ENCODE measurements at places on chromosomes 12 and 14. TPM values are rescaled to one million over a fixed set of nuclear protein-coding genes. Genes with fewer than 3 reads are reported as not detected.

- H3K27ac ChIP-seq: no peak overlapping the region
- H3K27me3 ChIP-seq: no peaks in the 10 kb centered on the region
- H3K4me1 ChIP-seq: no peaks in the 10 kb centered on the region
- H3K36me3 ChIP-seq: peaks cover 4% of the 10 kb centered on the region
- no peak for DNase-seq
These were observed 29.7 kb downstream of the CHGA start for GRCh38 chr14:92952481-92953298.

GRCh38 chr12:48004053-48004941 lies at the start of gene COL2A1:
COL2A1 (minus strand) TSS chr12:48004476; CDS start chr12:48004321, 155 bp downstream.
- peak; percentile 61 for DNase-seq
- H3K27me3 ChIP-seq: peaks cover 42% of the 10 kb centered on the region
- no peaks in the 10 kb centered on the region for H3K36me3 ChIP-seq
- peak within 1 kb of the TSS; percentile 46 for H3K4me3 ChIP-seq
- H3K27ac ChIP-seq: no peak within 1 kb of the TSS

- no peaks in the 10 kb centered on the region for H3K36me3 ChIP-seq
- H3K4me1 ChIP-seq: no peaks in the 10 kb centered on the region
- no peaks in the 10 kb centered on the region for H3K27me3 ChIP-seq
- H3K27ac ChIP-seq: no peak overlapping the region
These were observed 10.0 kb downstream of the BBOF1 start for GRCh38 chr14:74029136-74029535.

The ADCY6 gene
- 20.8 TPM for polyA plus RNA-seq

GRCh38 chr14:32370714-32371113 lies 41.6 kb downstream of the AKAP6 start:
- H3K27me3 ChIP-seq: no peaks in the 10 kb centered on the region
- H3K27ac ChIP-seq: no peak overlapping the region
- H3K4me3 ChIP-seq: no peak overlapping the region
- DNase-seq: no peak
- H3K4me1 ChIP-seq: peaks cover 11% of the 10 kb centered on the region
- no peaks in the 10 kb centered on the region for H3K36me3 ChIP-seq

GRCh38 chr12:113347892-113348291 lies 10.5 kb upstream of the PLBD2 start:
- no peaks in the 10 kb centered on the region for H3K27me3 ChIP-seq
- no peak overlapping the region for H3K27ac ChIP-seq
- peak; percentile 50 for DNase-seq
- H3K4me1 ChIP-seq: peaks cover 10% of the 10 kb centered on the region
- H3K4me3 ChIP-seq: no peak overlapping the region

DNA sequence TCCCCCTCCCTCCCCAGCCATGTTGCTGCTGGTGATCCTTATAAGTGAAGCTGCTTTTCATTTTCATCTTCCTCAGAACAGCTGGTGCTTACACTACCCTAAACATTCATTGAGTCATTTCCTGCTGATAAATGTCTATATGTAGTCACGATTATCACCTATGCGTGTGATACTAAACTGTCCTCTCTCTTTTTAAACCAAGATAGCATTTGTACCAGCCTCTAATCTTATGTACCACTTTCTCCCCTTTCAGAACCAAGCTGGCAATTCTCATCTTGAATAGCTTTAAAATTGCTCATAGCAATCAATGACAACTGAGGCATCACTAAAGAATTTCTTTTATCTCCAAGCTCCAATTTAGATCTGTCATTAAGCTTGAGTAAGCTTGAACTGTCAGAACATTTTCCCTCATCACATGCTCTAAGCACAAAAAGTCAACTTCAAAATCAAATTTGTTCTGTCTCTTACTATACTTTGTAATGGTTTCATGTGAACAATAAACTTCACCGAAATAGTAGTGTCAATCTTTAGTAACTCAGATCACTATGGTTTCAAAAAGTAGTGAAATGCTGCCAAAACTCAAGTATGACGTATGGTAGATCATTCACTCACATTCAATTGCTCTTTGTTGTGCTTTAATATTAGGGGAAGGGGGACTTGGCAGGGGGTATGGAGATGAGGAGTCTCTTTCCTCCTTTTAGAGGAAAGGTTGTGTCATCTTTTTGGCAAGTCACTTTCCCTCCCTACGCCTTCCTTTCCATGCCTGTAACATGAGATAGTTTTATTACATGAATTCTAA lies 178.1 kb upstream of the NOVA1 start:
- no peak for DNase-seq
- no peaks in the 10 kb centered on the region for H3K36me3 ChIP-seq
- H3K27me3 ChIP-seq: no peaks in the 10 kb centered on the region
- no peak overlapping the region for H3K27ac ChIP-seq

The TBX5 gene
- polyA plus RNA-seq: 0.07 TPM

The TMEM132D gene
- polyA plus RNA-seq: 0.18 TPM

The SERPINA3 gene
- 10.6 TPM for polyA plus RNA-seq

- no peaks in the 10 kb centered on the region for H3K27me3 ChIP-seq
- DNase-seq: no peak
- no peak overlapping the region for H3K4me3 ChIP-seq
- H3K36me3 ChIP-seq: no peaks in the 10 kb centered on the region
These were observed 149.1 kb upstream of the RGS6 start for GRCh38 chr14:71783088-71783487.

The CCDC38 gene
- 0.92 TPM for polyA plus RNA-seq

The SLC6A15 gene
- 0.16 TPM for polyA plus RNA-seq

The RASSF9 gene
- polyA plus RNA-seq: 1.1 TPM

The TAS2R50 gene
- not detected for polyA plus RNA-seq

DNA sequence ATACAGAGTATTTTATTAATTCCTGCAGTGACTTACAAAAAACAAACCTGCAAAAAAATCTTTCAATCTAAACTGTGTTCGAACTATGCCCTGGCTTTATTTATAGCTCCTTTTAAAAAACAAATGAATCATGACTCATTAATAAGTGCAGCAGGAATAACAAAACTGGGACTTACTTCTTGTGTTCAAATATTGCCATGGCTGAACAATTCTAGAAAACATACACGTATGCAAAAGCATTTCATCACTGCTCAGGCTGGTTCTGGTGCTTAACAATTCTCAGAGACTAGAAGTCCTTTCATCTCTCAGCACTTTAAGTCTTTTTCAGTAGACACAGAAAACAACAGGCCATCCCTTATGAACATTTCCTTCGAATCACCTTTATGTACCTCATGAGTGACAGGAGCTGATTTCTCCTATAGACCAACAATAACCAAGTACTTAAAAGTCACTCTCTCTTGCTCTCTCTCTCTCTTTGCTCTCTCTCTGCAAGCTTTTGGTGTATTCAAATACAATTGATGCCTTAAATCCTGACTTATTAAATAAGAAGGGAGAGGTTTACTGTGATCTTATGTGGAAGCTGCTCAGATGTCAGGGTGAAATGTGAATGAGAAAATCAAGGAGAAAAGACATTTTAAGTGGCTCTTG lies 268.8 kb downstream of the TTC8 start:
- no peaks in the 10 kb centered on the region for H3K36me3 ChIP-seq
- DNase-seq: no peak
- H3K27ac ChIP-seq: no peak overlapping the region
- H3K4me1 ChIP-seq: no peaks in the 10 kb centered on the region
- no peak overlapping the region for H3K4me3 ChIP-seq

The PROX2 gene
- polyA plus RNA-seq: not detected

DNA sequence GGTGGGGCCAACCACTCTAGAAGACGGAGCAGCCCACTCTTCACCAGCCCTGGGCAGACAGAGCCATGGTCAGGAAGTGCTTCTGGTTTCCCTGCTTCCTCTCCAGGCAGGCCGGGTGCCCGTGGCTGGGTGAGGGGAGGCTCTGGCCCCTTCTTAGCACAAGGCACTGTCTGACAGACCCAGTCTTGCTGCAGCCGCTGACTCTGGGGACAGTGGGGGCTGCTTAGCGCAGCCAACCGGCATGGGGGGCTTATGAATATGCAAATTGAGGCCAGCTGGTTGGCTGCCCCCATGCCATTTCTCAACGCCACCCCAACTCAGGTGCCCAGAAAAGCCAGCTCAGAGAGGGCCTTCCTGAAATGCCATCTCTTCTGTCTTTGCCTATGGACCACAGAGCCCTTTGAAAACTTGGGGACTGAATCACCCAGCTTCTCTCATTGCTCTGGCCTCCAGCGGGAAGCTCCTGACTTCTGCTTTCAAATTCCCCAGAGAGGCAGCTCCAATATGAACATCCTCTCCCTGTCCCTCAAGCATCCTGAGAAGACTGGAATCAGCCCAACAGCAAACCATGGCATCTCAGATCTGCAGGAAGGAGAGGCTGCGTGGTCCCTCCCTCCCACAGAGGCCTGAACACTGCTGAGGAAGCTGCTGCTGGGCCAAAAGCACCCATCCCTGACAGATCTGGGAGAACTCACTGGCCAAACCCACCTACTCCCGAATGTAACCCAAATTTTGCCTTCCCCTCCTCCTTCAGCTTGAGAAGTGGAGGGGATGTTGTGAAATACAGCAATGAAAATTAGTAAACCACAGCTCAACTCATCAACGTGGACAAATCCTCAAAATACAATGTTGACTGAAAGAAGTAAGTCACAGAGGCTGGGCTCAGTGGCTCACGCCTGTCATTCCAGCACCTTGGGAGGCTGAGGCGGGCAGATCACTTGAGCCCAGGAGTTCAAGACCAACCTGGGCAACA lies at the start of gene PROX2:
PROX2 (minus strand) TSS at position 205 of the 973 bp plus-strand sequence. CDS start 12,311 bp downstream, outside the sequence.
- H3K4me1 ChIP-seq: peaks cover 5% of the 10 kb centered on the region
- H3K4me3 ChIP-seq: no peak within 1 kb of the TSS
- no peaks in the 10 kb centered on the region for H3K36me3 ChIP-seq
- no peak within 1 kb of the TSS for H3K27ac ChIP-seq

The KITLG gene
- 2.7 TPM for polyA plus RNA-seq

The IL22 gene
- polyA plus RNA-seq: not detected

- H3K36me3 ChIP-seq: no peaks in the 10 kb centered on the region
- H3K4me1 ChIP-seq: peaks cover 47% of the 10 kb centered on the region
- DNase-seq: no peak
These were observed 13.2 kb downstream of the GNS start for GRCh38 chr12:64745980-64746379.

- DNase-seq: no peak
- H3K27ac ChIP-seq: no peak overlapping the region
These were observed 33.3 kb downstream of the CFAP54 start for GRCh38 chr12:96522690-96523089.

- DNase-seq: no peak
- H3K36me3 ChIP-seq: no peaks in the 10 kb centered on the region
- H3K27me3 ChIP-seq: no peaks in the 10 kb centered on the region
- no peak overlapping the region for H3K4me3 ChIP-seq
These were observed 11.7 kb upstream of the RNASE10 start for GRCh38 chr14:20493634-20494033.

GRCh38 chr14:61218157-61218556 lies 63.0 kb downstream of the TMEM30B start:
- peaks cover 7% of the 10 kb centered on the region for H3K27me3 ChIP-seq
- no peaks in the 10 kb centered on the region for H3K4me1 ChIP-seq
- no peak overlapping the region for H3K27ac ChIP-seq
- H3K36me3 ChIP-seq: no peaks in the 10 kb centered on the region
- no peak overlapping the region for H3K4me3 ChIP-seq

The AGAP2 gene
- polyA plus RNA-seq: 8.1 TPM

DNA sequence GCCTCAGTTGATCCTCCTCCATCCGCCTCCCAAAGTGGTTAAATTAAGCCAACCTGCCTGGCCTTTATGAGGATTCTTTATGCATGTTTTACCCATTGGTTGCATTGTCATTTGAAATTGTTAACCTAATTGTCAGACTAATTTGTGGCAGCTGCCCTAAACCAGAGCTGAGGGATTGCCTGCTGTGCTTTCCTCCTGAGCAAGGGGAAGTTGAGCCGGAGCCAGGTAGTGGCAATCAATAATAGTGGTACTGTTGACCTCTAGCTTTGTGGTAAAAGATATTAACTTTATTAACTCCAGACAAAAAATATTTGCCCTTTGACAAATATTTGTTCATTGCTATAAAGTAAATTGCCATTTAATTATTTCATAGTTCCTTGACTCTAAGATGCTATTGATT lies 5.6 kb upstream of the HEBP1 start:
- H3K36me3 ChIP-seq: no peaks in the 10 kb centered on the region
- no peaks in the 10 kb centered on the region for H3K27me3 ChIP-seq
- no peak for DNase-seq
- no peak overlapping the region for H3K27ac ChIP-seq
- no peak overlapping the region for H3K4me3 ChIP-seq

DNA sequence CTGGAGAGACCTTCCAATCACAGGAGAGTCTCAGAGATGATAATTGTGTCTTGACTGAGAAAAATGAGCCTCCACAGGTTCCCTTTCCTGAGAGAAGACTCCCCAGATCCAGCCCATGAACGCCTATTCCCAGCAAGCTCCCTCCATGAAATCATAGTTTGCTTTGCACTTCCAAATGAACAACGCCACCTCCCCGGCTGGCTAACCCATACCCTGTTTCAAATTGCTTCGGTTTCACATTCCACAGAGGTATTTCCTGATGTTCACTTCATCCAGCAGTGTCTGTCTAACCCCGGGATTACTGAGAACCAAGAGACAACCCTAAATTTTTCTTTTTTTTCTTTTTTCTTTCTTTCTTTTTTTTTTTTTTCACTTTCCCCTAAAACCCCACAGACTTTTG lies 124.1 kb upstream of the RFLNA start:
- H3K36me3 ChIP-seq: no peaks in the 10 kb centered on the region
- no peak for DNase-seq
- H3K4me1 ChIP-seq: no peaks in the 10 kb centered on the region
- H3K27me3 ChIP-seq: no peaks in the 10 kb centered on the region

DNA sequence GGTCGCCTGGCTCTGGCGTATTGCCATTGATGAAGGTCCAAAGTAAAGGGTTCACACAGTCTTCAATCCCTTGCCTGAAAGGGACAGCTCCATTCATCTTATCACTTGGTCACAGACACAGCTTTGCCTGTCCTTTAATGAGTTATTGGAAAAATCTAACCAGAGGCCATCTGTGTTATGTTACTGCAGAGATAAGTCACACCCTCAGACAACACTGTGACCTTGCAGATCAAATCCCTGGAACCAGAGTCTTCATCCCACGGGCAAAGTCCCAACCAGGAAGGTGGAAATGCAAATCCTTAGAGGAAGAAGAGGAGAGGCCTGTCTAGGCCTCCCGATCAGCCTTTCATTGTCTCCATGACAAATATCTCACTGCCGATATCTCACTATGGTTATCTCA lies 68.3 kb upstream of the SCN8A start:
- no peak overlapping the region for H3K27ac ChIP-seq
- no peak for DNase-seq
- H3K4me1 ChIP-seq: no peaks in the 10 kb centered on the region
- no peak overlapping the region for H3K4me3 ChIP-seq

- no peak for DNase-seq
- no peaks in the 10 kb centered on the region for H3K4me1 ChIP-seq
- H3K4me3 ChIP-seq: no peak overlapping the region
These were observed 160.8 kb downstream of the UNC79 start for GRCh38 chr14:93591506-93591905.

The SLC5A8 gene
- polyA plus RNA-seq: 0.64 TPM
